ENCODE measurements at places on chromosomes 13 and 19.

DNA sequence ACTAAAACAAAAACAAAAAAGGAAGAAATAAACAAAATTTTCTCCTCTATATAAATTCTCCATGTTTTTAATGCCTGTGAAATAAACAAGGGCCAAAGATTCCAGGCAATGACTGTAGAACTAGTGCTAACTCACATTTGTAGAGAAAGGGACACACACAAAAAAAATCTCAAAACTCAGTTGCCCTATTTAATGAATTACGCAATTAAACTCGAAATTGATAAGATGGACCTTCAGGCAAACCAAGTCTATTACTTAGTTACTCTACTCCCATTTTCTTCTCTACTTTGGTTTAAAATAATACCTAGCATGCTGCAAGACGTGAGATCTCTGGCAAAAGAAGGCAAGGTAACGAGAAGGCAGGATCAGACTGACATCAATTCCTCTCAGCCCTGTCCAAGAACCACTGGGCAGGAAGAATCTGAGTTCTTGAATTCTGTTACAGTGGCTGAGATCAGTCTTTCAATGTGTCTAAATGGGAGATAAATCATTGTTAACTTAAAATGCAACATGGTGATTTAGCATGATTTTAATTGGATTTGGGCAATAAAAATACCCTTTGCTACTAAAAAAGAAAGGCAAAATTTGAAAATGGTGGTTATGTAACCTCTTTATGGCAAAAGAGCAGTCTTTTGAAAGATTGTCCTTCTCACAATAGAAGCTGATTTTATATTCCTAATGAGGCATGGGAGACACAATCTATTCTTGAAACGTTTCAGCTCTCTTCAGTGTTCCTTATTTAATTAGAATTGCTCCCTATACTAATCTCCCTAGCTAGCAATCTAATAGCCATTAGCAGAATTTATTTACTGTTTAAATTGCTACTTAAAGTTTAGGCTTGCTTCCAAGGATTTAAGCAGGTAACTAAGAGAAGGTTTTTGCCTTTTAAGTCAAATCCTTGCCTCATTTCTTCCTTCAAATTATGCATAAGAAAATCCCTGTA, 25.9 kb downstream of the SPRY2 start:
- no peak for DNase-seq

DNA sequence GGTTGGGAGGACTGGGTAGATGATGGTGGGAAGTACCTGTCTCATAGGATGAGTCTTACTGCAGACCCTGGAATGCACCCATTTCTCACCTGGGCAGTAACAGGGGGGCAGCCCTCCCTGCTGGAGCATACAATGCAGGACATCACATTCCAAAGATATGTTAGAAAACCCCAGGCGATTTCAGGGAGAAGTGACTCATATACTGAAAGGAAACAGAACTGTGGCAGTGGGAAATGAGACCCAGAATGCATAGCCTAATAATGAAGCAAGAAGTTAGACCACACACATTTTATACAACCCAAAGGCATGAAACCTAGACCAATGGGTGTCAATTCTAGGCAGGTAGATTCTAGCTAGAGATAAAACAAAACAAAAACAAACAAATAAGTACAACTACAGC, 402.7 kb downstream of the IRS2 start:
- DNase-seq, result no peak

DNA sequence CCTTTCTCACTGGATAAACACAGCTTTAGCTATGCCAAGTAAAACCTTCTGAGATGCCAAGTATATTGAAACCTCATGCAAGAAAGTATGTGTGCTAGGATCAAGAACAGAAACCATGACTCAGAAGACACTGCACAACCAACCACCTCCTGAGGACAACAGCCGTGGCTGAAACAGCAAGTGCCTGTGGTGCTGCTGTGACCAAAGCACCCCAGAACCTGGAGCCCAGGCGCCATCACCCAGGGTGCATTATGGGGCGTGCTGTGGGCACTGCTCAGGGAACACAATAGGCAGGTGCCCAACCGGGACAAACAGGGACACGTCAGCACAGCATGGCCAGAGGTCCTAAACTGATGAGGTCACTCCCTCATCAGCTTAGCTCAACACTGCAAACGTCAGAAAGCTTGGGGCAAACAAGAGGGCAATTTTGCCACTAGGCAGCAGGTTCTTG, 101.3 kb upstream of the SLC15A1 start:
- no peak for DNase-seq

DNA sequence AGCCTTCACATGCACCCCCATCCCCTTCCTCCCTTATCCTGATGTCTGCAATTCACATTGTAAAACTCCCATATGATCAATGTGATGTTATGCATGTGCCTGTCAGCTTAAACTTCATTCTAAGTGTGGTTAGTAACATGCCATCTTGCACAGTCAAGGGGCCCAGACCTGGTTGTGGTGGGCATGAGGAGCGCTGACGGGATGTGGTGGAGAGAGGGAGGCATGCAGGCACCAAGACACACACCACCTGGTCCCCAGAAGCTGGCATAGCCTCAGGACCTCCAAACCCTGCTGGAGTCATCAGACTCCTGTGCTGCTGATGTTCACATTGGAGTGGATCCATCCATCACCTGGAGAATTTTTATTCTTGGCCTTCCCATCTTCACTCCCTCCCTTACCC, 90.5 kb upstream of the ABCC4 start:
- DNase-seq, result no peak

DNA sequence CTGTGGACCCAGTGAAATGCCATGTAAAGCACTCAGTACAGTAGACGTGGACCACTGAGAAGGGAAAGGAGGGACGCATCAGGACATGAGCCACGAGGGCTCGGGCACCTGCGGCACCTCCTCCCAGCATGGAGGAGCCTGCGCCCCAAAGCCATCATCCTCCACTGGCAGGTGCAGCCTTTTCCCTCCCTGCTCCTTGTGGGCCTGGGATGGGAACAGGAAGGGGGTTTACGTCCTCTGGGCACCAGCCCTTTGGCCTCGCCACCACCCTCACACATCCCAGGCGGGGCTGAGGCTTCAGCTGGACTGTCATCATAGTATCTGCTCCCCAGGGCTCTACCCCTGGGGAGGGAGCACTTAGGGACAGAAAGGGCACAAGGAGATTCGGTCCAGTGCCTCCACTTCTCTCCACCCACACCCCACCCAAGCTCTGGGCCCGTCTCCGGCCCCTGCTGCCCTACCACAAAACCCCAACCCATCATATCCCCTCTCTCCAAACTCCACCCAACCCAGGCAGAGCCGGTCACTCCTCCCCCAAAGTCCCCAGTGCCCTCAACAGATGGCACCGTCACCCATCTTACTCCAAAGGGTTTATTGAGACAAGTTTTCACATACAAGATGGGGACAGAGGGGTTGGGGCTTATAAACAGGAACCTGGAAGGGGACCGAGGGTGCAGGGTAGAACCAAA, 2.2 kb upstream of the PRKD2 start:
- DNase-seq, result peak; percentile 41

DNA sequence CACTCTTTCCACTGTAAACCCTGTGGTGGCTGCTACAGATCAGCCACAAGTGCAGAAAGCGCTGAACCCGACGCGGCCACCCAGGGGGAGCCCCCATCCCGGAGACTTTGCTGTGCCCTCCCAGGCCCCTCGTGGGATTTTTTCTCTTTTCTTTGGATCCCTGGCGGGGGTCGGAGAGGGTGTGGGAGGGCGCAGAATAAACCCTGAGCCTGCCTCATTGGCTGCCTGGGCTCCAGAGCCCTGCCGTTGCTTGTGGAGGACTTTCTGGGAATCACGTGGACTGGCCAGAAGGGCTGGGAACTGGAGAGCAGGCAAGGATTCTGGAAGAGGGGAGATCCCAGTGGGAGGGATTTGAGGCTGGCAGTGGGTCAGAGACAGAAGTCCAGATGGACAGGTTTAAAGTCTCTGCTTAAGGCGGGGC, 24.9 kb downstream of the GADD45B start:
- no peak for DNase-seq

DNA sequence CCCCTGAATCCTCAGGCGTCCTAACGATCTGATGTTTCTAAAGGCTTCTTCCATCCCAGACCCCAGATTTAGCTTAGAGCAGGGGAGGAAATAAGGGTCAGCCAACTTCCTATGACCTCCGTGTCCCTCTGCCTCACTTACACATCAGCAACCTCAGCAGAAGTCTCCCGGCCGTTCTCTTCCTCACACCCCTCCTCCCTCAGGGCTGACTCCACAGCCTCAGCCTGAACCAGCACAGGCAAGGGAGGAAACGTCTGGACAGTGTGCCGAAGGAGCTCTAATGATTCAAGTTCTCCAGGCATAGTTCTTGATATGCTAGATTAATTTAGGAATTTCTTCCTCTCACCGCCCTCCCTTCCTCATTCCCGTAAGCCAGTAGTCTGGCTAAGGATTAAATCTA, 121.4 kb downstream of the NUFIP1 start:
- no peak for DNase-seq

- peak; percentile 66 for DNase-seq
Measured at GRCh38 chr13:113995051-113995601, 21.2 kb upstream of the C13orf46 start.

DNA sequence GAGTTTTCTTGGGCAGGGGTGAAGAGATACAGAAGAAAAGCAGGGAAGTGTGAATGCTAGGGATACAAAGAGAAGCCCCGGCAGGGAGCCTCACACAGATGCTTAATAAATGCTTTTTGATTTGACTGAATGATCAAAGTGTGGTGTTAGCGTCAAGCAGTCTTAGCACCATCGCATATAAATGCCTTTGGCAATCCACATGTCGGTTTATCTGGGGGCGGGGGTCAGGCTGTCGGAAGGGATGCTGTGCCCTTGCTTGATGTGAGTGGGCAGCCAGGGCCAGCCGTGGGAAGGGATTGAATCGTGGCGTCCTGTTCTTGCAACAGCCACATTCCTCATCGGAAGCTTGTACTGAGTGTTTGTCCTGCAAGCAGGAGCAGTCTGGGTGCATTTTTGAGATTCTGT, 173.1 kb downstream of the LACC1 start:
- DNase-seq, result peak; percentile 77

GRCh38 chr13:83880275-83881139, 1.8 kb downstream of the SLITRK1 start:
- no peak for DNase-seq

DNA sequence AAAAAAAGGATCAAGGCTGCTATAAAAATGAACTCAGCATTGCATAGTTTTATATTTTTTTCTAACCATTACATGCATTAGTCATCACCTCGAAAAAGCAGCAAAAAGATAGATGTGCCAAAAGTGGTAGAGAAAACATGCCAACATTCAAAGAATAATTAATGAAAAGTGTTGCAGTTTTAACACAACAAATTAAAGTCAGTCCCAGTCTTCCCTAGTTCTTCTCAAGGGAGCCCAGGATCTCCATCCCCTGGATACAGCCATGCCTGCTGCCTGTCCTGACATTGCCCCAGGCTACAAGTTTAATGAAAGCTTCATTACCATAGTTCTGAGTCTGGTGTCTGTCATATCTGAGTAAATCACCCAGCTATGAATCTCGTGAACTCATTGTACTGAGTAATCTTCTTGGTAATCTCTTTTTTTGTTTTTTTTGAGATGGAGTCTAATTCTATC, 116.6 kb upstream of the KLF12 start:
- no peak for DNase-seq

DNA sequence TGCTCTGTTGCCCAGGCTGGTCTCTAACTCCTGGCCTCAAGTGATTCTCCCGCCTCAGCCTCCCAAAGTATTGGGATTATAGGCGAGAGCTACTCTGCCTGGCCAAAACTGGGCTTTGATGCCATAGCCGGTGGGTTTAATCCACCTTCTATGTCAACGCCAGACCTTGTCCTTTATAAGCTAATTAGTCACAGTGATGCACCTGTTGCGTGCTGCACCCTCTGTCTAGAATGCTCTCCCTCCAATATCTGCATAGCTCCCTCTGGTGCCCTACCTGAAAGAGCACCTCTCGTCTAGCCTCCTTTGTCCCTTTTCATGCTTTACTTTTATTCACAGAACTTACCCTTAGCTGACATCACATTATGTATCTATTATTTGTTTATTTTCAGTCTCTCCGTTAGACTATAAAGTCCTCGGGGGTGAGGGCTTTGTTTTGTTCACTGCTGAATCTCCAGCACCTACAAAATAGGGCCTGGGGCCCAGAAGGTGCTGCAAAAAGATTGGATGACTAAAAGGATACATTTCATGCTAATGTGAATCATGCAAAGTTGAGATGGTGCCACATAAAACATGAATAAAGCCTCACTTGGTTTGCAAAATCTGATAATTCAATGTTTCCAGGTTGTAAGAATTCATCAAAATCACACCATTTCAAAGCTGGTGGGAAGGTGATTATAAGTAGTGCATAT, 148.1 kb downstream of the USP12 start:
- DNase-seq, result no peak

DNA sequence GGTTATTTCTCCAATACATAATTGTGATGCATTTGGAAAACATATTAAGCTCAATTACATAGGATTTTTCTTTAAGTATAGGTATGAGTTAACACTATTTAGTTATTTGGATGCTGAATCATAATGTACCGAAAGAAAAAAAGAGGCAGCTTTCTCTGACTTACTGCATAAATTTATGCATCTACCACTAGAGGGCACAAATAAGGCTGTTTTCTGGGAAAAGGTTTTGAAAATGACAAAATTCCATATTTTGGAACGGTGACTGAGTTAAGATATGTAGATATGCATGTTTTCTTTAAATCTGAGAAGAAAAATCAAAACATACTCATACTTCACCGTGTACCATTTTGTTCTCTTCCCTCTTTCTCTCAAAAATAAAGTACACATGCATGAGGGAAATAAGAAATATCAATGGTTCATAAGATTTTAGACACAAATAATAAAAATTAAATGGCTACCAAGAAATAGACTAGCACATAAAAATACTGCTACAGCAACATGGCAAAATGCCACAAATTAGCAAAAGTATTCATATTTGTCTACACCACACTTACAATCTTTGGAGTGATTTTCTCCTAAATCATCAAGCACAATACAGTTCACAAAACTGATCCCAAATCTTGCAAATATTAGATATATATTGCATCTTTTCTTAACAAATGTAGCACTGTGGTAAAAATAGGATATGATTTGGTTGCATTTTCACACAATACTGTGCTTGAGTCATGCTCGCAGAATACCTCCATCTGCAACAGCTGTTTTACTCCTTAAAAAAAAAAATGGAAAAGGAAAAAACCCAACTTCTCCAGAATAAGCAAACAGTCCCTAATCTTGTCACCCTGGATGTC, 260.0 kb downstream of the FGF14 start:
- no peak for DNase-seq

GRCh38 chr13:84845907-84846619, 953.2 kb downstream of the SLITRK6 start:
- DNase-seq, result no peak

- peak; percentile 77 for DNase-seq
Measured at GRCh38 chr19:2636897-2637683, 65.4 kb downstream of the GNG7 start.

GRCh38 chr13:79349011-79349410, 57.0 kb downstream of the RBM26 start:
- no peak for DNase-seq

Measured in aorta (tissue), 5 donors.